ENCODE measurements at places on chromosomes 7 and 10.

DNA sequence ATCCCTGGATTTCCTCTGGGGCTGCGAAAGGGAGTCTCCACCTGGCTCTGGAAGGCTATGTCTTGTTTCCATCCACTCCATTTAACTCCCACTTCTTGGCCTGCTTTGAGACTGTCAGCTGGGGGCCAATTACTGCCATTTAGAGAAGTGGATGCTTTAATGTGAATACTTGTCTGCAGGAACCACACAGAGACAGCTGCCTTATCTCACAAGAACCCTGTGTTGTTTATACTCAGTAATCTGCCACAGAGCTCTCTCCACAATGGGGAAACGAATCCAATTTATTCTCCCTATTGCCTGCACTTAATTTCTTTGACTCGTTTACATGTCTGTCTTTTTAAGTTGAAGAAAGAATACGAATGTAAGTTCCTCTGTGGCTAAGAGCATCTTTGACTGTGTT is 787.0 kb upstream of the C7orf33 start:
- no peak for DNase-seq

DNA sequence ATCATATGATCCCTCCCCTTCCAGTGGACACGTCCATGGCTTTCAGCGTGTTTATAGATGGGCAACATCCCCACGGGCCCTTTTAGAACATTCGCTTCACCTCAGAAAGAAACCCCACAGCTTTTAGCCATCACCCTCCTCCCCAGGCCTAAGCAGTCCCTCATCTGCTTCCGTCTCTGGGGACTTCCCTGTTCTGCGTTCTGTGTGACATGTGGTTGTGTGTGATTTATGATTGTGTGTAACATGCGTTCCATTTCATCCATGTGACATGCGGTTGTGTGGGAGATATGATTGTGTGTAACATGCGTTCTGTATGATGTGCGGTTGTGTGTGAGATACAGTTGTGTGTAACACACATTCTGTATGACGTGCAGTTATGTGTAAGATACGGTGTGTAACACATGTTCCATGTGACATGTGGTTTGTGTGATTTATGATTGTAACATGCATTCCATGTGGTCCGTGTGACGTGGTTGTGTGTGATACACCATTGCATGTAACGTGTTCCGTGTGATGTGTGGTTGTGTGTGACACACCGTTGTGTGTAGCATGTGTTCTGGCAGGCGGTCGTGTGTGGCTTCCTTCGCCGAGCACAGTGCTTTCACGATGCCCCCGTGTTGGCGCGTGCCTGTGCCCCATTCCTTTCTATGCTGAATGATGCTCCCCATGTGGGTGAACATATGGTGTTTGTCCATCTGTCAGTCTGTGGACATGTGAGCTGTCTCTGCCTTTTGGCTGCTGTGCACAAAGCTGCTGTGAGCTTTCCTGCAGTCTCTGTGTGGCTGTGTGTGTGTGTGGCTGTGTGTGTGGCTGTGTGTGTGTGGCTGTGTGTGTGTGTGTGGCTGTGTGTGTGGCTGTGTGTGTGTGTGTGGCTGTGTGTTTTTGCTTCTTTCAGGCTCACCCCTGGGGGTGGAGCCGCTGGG is 26.2 kb downstream of the PWWP2B start:
- DNase-seq: peak; percentile 89

- DNase-seq: no peak
These were observed 246.2 kb downstream of the CCDC7 start for GRCh38 chr10:32692174-32692573.

GRCh38 chr10:93074597-93075368 is 1.1 kb downstream of the CYP26A1 start:
- DNase-seq: no peak

DNA sequence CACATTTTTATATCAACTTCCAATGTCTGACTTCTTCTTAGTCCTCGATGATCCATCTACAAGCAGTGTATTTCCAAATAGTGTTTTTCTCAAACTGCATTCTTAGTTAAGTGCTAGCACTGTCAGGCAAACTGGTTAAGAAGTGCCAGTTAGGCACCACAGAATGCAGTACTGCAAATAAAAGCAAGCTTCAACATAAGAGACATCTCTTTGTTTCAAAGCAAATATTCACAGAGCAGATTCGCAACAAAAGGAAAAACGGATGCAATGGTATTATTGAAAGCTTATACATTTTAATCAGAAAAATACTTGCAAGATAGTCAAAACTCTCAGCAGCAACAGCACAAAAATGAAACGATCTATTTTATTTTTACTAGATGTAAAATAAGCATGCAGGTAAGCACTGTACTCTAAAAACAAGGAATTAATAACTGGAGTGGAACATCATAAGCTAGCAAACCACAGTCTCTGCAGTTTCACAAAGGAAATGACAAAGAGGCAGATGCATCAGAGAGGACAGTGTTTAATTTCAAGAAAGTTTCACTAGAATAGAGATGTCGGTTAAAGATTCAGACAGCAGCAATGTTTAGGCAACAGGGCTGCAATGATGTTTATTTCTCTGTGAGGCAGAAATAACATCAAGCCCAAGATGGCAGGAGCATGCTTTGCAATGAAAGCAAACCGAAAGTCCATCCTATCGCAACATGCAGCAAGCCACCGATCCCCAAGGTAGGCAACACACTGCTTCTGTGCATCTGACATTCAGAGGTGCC is 82.0 kb downstream of the FGFR2 start:
- no peak for DNase-seq

DNA sequence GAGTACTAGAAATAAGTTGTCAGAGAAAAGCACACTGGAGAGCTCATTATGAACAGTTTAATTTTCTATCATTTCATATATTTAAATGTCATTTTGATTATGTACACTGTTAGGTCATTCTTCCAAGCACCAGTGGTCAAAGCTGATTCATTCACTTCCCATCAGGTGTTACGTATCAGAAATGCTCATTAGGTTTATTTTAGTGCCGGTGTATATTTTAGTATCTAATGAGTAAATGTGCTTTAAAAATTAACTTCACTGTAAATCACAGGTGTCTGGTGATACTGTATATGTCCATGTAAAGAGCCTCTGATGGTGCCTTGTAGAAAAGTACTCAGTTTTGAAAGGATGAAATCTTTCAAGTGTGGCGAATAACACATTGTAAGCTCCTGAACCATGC is 3.5 kb downstream of the DMTF1 start:
- DNase-seq: no peak

DNA sequence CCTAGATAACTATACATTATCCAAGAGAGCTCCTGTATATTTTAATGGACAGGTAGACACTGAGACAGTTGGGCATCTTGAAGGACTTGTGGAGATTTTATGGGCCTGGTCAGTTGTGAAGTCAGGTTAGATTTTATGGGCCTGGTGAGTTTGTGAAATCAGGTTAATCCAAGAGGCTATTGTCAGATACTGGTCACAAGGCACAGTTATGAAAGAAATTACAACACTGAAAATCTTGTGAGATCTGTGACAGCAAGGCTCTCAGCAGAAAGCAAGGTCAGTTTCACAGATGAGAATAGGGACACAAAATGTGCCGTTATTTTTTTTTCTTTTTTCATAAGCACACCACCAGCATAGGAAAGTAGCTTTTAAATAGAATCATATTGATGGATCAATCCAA is 167.6 kb downstream of the VTI1A start:
- no peak for DNase-seq

DNA sequence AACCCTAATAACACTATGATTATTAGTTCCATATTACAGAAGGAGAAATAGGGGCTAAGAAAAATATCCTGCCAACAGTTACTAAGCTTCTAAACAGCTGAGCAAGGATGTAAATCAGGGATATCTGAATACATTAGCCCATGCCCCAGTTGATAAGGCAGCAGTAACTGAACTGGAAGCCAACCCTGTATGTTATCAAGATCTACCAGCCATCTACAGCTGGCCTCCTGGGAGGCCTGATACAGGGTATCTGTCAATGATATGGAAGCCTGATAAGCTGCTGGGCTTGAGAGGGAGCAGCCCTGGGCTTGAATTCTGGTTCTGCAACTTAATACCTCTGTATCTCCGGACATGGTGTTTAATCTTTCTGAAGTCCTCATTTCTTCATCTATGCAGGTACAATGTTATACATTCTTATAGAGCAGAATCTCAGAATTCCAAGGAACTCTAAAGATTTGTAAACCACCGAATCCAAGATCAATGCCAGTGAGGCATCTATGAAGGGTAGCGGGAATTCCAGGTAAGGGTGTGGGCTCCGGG is 37.9 kb upstream of the AFAP1L2 start:
- DNase-seq: no peak

- peak; percentile 94 for DNase-seq
These were observed at the start of gene EIF4EBP2 for GRCh38 chr10:70404036-70404786. Gene EIF4EBP2, plus strand, starts transcription at chr10:70404145. Its CDS starts 257 bp downstream, at chr10:70404402.

DNA sequence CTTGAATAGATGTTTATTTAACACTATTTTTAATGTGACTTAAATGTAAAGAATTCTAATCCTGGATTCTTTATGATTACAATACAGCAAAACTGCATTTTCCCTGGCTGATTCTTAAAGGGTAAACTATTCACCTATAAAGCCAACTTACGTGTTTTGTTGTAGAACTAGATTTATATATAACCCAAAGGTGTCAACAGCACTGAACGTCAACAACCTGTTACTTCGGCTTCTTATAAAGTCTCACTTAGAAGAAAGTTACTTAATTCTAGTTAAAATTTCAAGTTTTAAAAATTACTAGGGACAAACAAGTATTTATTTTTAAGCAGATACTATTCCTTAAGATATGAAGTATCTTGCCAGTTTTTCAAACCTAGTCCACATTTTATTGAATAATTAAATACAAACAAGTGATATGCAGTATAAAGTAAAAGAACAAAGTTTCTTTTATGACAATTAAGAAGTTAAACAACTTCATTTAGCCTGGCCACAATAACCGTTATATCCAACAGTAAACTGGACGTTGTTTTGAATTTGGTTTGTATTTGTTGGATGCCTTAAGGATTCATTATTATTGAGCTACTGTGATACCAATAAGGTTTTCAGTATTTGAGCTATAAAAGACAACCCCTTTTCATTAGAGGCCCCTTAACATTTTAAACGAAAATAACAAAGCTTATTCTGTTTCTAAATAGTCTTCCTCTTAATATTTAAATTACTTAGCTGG is 83.1 kb downstream of the SNX10 start:
- no peak for DNase-seq

GRCh38 chr10:49150426-49150825 is 16.6 kb upstream of the FAM170B start:
- DNase-seq: no peak

DNA sequence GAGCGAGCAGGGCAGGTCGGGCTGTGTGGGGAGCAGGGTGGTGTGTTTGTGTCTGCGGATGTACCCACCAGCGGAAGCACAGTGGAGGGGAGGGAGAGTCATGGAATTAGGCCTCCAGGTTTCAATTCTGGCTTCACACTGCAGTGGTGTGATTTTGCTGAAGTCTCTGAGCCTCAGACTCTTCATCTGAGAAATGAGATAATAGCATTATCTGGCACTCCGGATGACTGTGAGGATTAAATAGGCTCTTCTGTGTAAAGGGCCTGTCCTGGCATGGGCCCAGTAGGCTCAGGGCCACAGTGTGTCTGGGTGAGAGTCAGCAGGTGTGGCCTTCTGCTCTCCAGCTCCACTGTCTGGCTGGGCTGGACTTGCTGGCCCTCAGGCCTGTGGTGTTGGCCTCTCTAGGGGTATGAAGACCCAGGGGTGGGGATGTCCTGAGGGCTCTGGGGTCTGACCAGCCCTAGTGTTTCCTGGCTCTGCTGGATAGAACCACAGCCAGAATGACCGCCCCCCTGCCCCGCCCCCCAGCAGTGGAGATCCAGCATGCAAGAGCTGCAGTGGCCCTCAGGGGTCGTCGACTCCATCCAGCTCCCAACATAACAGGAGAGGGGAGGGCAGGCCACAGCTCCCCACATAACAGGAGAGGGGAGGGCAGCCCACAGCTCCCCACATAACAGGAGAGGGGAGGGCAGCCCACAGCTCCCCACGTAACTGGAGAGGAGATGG is 178.6 kb downstream of the RPS24 start:
- DNase-seq: no peak

- DNase-seq: peak; percentile 44
These were observed 7.3 kb upstream of the ZNF777 start for GRCh38 chr7:149468208-149468607.

DNA sequence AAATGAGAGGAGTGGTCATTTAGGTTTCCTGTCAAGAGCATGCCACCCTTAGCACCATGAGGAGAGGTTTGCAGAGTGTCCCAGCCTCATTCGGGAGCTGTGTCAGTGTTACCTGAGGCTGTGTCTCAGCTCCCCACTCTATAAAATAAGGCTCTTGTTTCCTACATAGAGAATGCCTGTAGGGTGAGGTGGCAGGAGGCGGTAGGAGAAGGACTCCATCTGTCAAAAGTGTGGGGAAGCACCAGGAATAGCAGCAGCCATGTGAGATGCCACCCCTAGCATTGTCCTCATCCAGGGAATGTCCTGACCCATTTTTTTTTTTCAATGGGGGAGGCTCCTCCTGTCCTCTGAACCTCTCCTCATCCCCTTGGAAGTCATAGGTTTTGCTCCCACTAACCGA is 451.2 kb downstream of the PLXNA4 start:
- DNase-seq: no peak

- no peak for DNase-seq
These were observed 220.3 kb upstream of the STK17A start for GRCh38 chr7:43362652-43363034.

DNA sequence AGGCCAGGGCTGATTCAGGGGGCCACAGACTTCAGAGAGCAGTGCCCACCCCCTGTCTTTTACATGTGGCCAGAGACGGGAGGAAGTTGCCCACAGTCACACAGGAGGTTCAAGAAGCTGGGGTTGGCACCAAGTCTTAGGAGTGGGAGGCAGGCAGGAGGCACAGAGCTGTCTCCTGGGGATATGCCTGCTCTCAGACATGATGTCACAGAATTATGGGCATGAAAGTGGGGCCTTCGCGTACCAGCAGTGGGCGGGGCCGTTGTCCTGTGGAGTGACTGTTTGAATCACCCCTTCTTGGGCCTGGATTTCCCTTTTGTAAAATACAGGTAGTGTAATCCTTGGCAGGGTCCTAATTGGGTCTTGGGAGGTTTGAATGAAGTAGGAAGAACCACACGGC is 81.2 kb upstream of the PPIF start:
- no peak for DNase-seq
